ENCODE measurements at places on chromosomes 7 and 10.
A peak's percentile ranks its signal among the peaks of the same experiment; 100 is the strongest.

GRCh38 chr10:124342136-124342820 lies 76.4 kb downstream of the OAT start:
- no peak for DNase-seq

DNA sequence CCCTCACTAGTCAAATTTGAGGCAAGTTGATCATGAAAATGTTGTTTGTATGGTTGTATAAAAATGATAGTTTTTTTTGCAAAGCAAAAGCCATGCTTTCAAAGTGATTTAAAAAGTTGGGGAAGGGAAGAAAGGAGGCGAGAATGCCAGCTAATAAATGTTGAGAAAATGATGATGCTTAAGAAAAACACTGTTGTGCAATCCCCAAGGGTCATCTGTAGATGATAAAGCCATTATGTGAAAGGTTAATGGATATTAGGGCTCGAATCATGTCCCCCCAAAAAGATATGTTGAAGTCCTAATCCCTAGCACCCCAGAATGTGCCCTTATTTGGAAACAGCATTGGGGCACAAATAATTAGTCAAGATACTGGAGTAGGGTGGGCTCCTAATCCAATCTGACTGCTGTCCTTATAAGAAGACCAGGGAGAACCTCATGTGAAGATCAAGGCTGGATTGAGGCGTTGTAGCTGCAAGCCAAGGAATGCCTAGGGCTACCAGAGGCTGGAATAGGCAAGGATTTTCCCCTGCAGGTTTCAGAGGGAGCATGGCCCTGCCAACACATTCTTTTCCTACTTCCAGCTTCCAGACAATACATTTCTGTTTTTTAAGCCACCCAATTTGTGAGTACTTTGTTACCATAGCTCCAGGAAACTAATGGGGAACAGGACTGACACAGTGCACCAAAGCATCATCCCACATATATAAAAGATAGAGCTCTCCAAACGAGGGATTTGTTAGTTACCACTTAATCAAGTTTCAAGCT lies 35.4 kb upstream of the MKLN1 start:
- DNase-seq: no peak

GRCh38 chr10:116732573-116732972 lies 9.8 kb downstream of the HSPA12A start:
- DNase-seq: no peak

GRCh38 chr7:31776616-31777015 lies 89.6 kb downstream of the PPP1R17 start:
- DNase-seq: peak; percentile 80

- no peak for DNase-seq
Observed at GRCh38 chr10:50347394-50347802, 96.1 kb upstream of the ASAH2 start.

GRCh38 chr7:378041-378420 lies 88.1 kb downstream of the FOXL3 start:
- no peak for DNase-seq

GRCh38 chr10:103551619-103552602 lies 58.4 kb downstream of the NEURL1 start:
- no peak for DNase-seq

DNA sequence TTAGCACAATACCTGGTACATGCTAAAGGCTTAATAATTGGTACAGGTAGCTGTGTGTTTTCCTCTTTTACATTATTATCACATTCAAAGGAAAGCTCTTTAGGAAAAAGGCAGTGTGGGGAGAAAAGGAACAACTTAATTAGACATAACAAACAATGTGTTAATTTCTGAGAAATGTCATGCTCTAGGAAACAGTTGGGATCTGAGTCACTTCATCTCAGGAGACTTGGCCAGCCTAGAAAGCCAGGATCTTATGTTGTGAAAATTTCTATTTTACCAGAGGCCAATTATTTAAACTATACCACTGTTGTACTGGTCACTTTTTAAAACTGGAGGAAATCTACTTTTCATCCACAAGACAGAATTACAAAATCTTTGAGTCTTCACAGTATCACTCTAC lies 39.6 kb downstream of the ARMH3 start:
- no peak for DNase-seq

- peak; percentile 62 for DNase-seq
Observed at GRCh38 chr10:51879238-51879637, 179.8 kb upstream of the CSTF2T start.

- no peak for DNase-seq
Observed at GRCh38 chr10:18268005-18268404, 127.8 kb downstream of the CACNB2 start.

- DNase-seq: peak; percentile 2
Observed at GRCh38 chr10:91909117-91909677, at the start of gene FGFBP3. Gene FGFBP3 (minus strand): TSS chr10:91909486. CDS start chr10:91908969, 517 bp downstream.

DNA sequence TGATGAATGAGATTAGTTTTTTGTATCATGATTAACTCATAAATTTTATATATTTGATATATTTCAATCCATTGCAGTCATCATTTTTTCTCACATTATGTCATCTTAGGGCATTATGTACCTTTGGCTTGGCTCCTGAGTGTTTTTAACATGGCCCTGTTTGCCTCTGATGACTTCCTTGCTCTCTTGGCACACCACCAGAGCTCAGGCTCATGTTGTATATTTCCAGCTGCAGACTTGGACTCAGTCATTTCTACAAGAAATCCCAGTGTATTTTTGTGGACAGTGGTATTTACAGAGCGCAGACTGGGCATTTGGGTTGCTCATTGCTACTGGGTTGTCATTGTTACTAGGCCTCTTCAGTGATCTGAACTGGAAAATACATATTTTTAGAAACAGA lies 188.5 kb downstream of the ADRA2A start:
- no peak for DNase-seq

- DNase-seq: no peak
Observed at GRCh38 chr10:46306516-46307184, 19.9 kb downstream of the ANTXRL start.

GRCh38 chr10:76558586-76558985 lies 1079.0 kb downstream of the KCNMA1 start:
- DNase-seq: no peak

GRCh38 chr10:77350134-77350533 lies 287.5 kb downstream of the KCNMA1 start:
- no peak for DNase-seq

- DNase-seq: no peak
Observed at GRCh38 chr10:131814567-131815265, 86.1 kb upstream of the PPP2R2D start.

GRCh38 chr10:72552857-72553256 lies 73.0 kb downstream of the MICU1 start:
- no peak for DNase-seq

- DNase-seq: no peak
Observed at GRCh38 chr7:19117870-19118608, 603 bp upstream of the TWIST1 start.

GRCh38 chr7:151722533-151722932 lies 154.4 kb downstream of the PRKAG2 start:
- no peak for DNase-seq

- DNase-seq: no peak
Observed at GRCh38 chr7:43490016-43490415, 92.9 kb upstream of the STK17A start.

GRCh38 chr7:22481726-22482125 lies 18.3 kb downstream of the STEAP1B start:
- DNase-seq: no peak

DNA sequence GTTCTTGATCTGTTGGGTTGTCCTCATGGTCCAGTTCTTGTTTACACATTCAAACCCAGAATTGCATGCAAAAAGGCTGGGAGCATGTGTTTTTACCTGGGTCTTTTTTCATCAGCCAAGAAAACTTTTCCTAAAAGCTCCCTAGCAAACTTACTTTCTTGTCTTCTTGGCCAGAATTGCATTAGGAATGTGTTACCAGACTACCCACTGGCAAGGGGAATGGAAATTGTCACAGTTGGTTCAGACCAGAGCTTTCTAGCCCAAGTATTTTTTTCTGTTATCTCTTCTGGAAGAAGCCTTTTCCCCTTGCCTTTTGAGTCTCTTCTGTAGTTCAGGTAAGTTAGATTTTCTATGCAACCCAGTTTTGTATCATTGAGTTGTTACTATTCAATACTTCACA lies 77.5 kb downstream of the BMPR1A start:
- no peak for DNase-seq

DNA sequence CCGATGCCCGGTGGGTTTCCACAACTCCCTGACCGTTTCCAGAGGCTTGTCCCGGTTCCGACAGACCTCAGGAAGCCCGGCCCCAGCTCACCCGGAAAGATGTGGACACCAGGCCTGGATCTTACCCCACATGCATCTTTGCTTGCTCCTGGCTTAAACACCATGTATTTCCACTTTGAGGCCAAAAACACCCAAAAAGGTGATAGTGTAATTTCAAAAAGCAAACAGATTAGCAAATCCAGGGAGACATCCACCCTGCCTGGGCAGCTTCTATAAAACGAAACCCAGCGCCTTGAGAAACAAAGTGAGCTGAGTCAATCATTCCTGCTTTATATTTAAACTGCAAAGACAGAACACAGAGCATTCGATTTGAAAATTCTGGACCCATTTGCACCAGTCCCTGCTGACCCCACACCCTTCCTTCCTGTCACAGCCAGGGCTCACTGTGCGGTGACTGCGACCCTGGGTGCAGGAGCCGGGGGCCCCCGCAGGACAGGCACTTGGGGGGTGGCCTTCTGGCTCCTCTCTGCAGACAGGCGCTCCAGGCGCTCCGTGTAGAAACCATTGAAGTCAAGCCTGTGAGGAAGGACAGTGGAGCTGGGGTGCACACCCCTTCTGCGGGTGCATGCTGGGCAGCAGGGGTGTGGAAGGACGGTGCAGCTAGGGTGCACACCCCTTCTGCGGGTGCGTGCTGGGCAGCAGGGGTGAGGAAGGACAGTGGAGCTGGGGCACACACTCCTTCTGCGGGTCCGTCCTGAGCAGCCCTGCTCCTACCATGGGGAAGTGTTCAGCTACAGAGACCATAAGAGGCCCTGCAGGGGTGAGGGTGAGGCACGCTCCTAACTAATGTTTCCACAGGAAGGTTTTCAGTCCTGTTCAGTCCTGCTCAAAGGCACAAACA lies 2.9 kb upstream of the ADAM8 start:
- DNase-seq: no peak

DNA sequence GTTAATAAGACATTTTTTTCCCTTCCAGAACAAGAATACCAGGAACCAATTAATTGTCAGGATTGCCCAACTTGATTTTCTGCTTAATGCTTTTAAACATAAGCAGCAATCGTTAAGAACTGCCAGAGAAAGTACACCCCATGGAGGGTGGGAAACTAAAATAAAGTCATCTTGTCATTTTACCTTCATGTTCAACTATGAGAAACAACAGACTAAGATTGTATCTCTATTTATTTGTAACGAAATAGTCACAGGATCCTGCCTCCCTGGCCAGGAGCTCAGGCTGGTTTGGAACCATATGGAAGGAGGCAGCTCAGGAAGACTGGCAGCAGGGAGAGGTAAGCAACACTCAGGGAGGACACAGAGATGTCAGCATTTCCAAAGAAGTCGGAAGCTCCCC lies 129.6 kb downstream of the TNS3 start:
- no peak for DNase-seq

- no peak for DNase-seq
Observed at GRCh38 chr10:77032188-77032570, 605.4 kb downstream of the KCNMA1 start.

- no peak for DNase-seq
Observed at GRCh38 chr10:47372726-47373125, 11.4 kb downstream of the ZNF488 start.

DNA sequence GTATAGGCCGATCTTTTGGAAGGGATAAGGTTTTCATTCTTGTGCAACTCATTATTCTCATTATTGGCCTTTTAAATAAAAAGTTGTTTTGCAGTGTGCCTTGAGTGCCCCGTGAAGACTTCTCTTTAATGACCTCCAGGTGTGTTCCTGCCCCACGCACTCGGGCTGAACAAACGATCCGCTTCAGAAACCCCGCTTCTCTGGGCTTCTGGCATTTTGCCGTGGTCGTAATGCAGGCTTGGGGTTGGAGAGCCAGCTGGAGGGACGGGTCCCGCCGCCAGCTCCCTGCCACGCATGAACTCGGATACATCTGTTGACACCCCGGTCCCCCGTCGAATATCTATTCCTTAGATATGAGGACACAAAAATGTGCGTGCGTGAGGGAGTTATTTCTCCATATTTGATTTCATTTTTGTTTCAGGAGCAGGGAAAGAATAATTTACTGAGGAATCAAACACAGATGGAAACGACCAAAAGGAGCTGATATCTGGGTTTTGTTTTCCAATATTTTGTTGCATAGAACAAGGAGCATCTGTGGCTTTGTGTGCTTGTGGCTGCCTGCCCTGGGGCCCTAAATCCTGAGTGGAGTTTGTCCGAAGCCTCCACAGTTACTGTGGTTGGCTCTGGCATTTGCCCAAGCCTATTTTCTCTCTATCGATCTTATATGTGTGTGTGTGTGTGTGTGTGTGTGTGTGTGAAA lies 17.0 kb upstream of the TTYH3 start:
- no peak for DNase-seq

- DNase-seq: no peak
Observed at GRCh38 chr7:17772581-17773288, 167.6 kb downstream of the SNX13 start.

DNA sequence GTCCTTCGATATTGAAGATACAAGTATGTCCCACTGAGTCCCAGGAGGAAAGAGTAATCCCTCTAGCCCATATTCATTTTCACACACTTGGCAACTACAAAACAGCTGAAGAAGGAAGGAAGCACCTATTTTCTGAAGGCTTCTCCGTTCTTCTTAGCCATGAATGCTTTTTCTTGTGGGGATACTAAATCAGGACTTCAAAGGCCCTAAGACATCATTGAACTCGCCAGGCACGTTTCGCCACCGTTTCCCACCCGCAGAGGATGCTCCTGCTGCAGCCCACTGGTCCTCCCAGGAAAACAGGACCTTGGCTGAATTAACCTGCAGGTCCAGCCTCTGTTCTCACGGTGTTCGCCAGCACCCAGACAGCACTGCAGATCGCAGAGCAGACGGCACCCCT lies 561.5 kb downstream of the DNAJB6 start:
- DNase-seq: no peak

DNA sequence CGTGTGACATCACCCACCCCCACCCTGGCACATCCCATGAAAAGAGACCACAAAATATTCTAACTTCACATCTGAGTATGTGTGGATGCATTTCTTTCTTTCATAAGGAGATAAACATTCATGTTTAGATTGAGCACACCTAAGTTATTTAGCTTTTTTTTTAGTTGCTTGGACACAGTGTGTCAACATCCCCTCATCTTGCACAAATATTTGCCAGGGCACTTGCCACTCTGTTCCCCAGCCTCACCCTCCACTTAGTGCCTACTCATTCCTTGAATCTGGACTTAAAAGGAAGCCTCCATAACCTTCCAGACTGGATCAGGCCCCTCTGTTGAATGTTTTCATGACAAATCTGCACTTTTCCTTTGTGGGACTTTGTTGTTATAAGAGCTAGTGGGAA lies 338.9 kb upstream of the IGFBP3 start:
- DNase-seq: no peak

GRCh38 chr7:46079421-46079820 lies 158.3 kb upstream of the IGFBP3 start:
- DNase-seq: no peak

- DNase-seq: no peak
Observed at GRCh38 chr10:49162761-49163310, 25.4 kb downstream of the TMEM273 start.

Data from SW 1271 (cell line).